Activated CD8-positive, alpha-beta memory T cell treated with anti-CD3 and anti-CD28 coated beads for 36 hours (primary cell): ENCODE measurements at places on chromosomes 4 and X. TPM values are rescaled to one million over a fixed set of nuclear protein-coding genes. Genes with fewer than 3 reads are reported as not detected.

Gene PFKFB1
- total RNA-seq, result 0.63 TPM

Gene UGT2B7
- not detected for total RNA-seq

Gene NLGN3
- total RNA-seq, result 0.53 TPM

Gene SHROOM3
- not detected for total RNA-seq

Gene NRK
- total RNA-seq, result not detected

Gene GPRASP1
- total RNA-seq, result 1.3 TPM

Gene FAM200B
- 10.3 TPM for total RNA-seq

Gene TLR10
- total RNA-seq, result not detected

Gene GAGE1
- not detected for total RNA-seq

Gene VCX2
- not detected for total RNA-seq

Gene DSPP
- not detected for total RNA-seq

Gene ETNPPL
- not detected for total RNA-seq

Gene PAGE2B
- not detected for total RNA-seq

Gene INTS6L
- 19.4 TPM for total RNA-seq

Gene KCNE5
- total RNA-seq, result 0.42 TPM

Gene PABPC4L
- total RNA-seq, result not detected

Gene TRIM60
- not detected for total RNA-seq

Gene CDS1
- not detected for total RNA-seq

Gene IQSEC2
- total RNA-seq, result 0.65 TPM

Gene GPR119
- not detected for total RNA-seq

Gene GK
- 28.3 TPM for total RNA-seq

Gene COL25A1
- not detected for total RNA-seq

Gene PAGE5
- total RNA-seq, result 1.7 TPM

Gene WAS
- 76.6 TPM for total RNA-seq

Gene XAGE2
- total RNA-seq, result not detected

Gene PTPN13
- 0.06 TPM for total RNA-seq

Gene DOK7
- total RNA-seq, result not detected

Gene GSX2
- not detected for total RNA-seq

Gene IBSP
- total RNA-seq, result not detected

Gene SMPX
- not detected for total RNA-seq

Gene MAB21L2
- not detected for total RNA-seq

Gene FMR1NB
- total RNA-seq, result not detected

Gene ARX
- total RNA-seq, result not detected

Gene TCEAL6
- not detected for total RNA-seq
